Cortex of kidney (tissue), 1 donor: ENCODE measurements at places on chromosomes 13 and 19.

DNA sequence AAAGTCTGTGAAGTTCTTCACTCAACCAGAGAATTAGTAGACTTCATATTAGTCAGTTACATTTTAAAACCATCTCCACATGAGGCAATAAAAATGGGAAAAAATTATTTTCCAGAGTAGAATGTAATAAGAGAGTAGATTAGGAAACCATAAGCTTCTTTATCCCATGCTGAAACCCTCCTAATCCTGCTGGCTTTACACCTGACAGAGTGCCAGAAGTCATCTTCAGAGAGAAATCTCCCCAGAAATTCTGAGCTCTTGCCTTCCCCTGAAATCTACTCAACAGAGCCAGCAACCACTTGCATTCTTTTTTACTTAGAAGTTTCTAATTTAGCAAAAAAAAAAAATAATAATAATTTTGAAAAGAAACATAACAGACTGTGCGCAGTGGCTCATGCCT is 279.9 kb downstream of the NHLRC3 start:
- no peak for DNase-seq

GRCh38 chr19:46451352-46451751 is 20.0 kb downstream of the PNMA8A start:
- no peak for DNase-seq

DNA sequence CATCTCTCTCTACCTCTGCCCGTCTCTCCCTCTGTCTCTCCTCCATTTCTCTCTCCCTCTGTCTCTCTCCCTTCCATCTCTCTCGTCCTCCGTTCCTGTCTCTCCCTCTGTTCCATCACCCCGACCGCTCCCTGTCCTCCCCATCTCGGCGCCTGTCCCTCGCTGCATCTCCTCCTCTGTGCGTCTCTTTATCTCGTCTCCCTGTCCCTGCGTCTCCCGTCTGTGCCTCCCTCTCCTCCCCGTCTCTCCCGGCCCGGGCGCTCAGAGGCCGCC is 4.6 kb downstream of the GRIN2D start:
- no peak for DNase-seq

GRCh38 chr19:10769533-10770491 is 51.9 kb downstream of the DNM2 start:
- DNase-seq = no peak

DNA sequence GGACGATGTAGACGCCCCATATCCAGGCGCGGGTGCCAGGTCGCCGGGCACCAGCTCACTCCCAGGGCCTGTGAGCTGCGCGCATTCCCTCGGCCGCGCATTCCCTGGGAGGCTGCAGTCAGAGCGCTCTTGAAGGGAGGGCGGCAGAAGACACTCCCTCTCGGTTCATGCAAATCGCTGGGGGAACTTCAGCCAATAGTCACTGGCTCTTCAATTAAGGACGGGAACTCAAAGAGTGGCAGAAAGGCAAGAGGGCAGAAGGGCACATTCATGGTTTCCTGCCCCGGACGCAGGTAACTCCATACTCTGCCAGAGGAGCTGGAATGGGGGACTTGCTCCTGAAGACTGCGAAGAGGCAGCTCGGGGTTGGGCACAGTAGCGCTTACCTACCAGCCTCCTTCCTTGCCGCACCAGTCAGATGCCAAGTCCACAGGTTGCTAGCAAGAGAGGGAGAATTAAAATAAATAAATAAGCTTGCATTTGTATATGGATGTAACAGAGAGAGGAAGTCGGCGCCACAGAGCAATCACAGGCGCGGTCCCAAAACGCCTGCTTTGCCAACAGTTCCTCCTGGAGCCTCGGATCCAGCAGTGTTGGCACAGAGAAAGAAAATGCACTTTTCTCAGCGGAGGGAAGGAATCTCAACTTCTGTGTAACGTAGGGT is 459 bp downstream of the PCDH20 start:
- no peak for DNase-seq

DNA sequence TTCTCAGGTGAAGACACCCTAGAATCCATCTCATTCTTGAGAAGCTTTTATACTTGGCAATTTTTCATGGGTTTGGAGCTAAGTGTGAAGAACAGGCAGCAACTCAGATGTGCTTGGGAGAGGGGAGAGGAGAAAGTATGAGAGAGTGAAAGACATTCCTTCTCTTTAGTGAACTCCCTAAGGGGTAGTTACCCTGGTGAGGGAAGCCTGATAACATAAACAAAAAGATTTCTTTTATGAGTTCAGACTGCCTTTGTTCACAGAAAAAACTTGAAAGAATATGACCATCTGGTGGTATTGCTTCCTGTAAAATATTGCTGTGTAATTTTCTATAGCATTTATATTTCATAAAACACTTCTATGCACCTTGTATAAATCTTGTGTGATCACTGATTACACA is at the start of gene STOML3:
TSS of gene STOML3 (minus strand) at position 139 of the 400 bp plus-strand sequence. CDS start at position 29, 110 bp downstream.
- no peak for DNase-seq

GRCh38 chr13:111058796-111059506 is 56.2 kb upstream of the ARHGEF7 start:
- DNase-seq = no peak

DNA sequence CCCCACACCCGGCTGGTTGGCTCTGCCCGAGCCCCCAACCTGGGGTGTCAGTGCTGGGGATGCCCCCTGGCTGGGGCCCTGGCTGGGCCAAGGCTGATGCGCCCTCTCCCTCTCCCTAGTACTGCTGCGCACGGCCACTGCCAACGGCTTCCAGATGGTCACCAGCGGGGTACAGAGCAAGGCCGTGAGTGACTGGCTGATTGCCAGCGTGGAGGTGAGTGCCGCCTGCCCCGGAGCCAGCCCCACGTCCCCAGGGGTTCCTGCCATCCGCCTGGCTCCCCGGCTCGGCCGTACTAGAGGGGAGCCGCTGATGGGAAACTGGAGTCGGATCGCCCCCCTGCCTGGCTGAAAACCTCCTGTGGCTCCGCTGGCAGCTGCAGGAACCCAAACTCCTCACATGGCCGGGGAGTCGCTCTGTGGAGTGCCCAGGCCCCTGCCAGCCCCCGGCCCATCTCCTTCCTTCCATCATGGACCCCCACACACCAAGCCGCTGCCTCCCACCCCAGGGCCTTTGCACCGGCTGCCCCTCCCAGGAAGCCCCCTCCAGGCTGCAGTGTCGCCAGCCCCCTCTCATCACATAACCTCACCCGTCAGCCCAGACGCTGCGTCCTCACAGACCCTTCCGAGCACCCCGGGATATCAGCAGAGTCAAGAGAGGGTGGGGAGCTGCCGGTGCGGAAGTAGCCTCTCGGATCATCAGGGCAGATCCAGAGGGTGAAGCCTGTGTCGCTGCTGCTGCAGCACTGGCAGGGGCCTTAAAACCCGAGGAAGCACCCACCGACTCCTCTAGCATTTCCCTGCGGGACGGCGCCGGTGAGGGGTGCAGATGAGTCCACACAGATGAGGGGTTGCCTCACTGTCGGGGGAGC is 10.6 kb downstream of the NCLN start:
- DNase-seq = no peak

DNA sequence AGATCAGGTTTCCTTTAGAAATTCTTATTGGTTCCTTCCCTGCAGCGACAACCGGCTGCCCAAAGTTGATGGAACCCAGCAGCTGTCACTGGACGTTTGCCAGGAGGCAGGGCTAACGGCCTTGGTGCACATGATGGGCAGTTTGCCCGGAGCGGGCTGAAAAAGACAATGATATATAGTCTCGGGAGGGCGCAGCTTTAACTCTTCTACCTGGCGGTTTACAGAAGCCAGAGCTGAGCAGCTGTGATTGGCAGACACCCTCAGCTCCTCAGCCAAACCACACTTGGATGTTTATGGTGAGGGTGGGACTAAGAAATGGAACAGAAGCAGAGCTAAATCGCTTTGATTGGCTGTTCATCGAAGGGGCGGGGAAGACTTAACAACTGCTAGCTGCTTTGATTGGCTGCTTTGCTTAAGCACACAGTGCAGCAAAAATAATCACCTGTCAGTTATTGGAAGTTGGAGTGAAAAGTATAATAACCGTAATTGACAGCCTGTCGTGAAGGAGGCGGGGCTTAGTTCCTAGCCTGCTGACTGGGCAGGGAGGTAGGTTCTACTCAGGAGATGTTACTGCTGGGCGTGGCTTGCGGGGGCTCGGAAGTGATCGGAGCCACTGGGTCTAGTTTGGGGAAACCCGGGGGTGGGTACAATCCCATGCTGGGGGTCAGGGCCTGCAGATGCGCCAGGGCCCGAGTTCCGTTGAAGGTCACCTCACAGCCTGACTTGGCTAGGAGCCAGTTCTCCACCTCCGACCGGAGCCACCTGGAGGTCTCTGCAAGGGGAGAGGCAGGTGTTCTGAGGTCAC is 7.5 kb downstream of the EMP3 start:
- no peak for DNase-seq

GRCh38 chr19:6767081-6767356 is 216 bp downstream of the SH2D3A start:
- DNase-seq = no peak

DNA sequence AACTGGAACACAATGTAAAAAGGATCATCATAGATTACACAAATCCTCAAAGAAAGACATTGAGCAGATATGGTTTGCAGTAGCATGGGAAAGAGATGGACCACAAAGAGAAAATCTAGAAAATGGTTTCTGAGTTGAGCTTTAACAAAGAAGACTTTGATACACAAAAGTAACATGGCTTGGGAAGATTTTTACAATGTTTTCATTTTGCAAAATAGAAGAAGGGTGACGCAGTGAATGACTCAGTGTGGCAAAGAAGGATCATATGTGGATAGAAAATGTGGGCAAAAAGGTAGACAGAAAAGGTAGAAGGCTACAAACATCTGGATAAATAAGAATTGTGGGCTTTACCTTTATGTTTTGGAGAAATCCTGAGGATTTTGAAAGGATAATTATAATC is 1220.5 kb downstream of the PCDH17 start:
- no peak for DNase-seq

DNA sequence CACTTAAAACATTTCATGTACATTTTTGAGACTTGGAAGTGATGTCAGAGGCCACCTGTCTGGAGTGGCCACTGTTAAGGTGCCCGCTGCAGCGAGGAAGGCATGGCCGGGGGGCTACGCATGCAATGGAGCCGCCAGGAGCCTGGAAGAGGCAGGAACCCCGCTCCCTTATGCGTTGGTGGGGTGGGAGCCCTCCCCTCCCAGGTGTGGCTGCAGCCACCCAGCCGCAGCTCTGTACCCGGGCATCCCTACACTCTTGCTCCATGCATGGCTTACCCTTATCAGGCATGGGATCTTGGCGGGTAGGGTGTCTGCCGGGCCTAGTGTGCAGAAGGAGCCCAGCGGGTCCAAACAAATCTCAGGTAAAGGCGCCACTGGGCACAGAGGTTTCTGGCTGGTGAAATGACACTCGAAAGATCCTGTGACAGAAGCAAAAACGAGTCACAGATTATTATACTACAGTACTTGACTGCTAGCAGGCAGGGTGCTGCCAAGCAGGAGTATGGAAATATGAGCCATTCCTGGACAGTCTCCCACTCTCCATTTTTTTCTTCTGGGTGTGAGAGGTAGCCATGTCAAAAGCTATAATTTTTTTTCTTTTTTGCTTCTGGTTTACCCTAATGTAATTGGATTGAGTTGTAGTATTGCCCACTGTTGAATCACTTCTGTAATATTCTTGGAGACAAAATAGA is 1606.3 kb upstream of the MIR17HG start:
- no peak for DNase-seq

DNA sequence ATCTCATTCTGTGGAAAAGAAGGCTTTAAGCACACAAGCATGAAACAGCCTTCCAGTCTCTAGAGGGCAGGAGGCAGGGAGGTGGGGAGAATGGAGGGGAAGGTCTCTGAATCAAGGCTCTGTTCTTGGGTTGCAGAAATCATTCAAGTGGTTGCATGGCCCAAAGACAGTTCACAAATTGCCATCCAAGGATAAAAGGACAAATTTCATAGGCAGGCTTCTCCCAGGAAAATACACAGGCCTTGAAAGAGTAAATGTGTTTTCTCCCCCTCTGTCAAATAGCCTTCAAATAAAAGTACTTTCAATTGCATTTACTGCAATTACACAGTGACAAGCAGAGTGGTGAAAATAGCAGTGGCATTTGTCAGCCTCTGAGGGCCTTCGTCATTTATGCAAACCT is 450.8 kb downstream of the DCT start:
- no peak for DNase-seq

DNA sequence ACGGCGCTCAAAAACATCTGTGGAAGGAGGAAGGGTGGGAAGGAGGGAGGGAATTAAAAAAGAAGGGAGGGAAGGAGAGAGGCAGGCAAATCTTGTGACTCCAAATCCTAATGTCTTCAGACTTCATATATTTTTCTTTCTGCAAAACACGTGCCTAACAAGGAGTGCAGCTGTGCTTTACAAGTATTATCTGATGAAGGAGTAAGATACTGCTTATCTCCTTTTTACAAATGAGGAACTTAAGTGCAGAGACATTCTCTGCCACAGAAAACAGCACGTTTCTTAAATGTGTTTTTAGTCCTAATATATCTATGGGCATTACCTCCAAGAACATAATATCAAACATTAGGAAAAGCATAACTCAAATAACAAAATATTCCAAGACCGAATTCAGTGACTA is 6.5 kb downstream of the FLT3 start:
- no peak for DNase-seq

DNA sequence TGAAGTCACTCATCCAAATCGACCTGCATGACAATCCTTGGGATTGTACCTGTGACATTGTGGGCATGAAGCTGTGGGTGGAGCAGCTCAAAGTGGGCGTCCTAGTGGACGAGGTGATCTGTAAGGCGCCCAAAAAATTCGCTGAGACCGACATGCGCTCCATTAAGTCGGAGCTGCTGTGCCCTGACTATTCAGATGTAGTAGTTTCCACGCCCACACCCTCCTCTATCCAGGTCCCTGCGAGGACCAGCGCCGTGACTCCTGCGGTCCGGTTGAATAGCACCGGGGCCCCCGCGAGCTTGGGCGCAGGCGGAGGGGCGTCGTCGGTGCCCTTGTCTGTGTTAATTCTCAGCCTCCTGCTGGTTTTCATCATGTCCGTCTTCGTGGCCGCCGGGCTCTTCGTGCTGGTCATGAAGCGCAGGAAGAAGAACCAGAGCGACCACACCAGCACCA is 5.9 kb downstream of the SLITRK5 start:
- no peak for DNase-seq

GRCh38 chr13:66577358-66577757 is 652.8 kb downstream of the PCDH9 start:
- no peak for DNase-seq

- no peak for DNase-seq
Measured at GRCh38 chr13:27383104-27383921, 41.1 kb upstream of the GTF3A start.

GRCh38 chr13:28137596-28137995 is 749 bp upstream of the PAN3 start:
- DNase-seq = no peak

GRCh38 chr13:68996668-68997025 is 1111.0 kb upstream of the ATXN8OS start:
- no peak for DNase-seq

DNA sequence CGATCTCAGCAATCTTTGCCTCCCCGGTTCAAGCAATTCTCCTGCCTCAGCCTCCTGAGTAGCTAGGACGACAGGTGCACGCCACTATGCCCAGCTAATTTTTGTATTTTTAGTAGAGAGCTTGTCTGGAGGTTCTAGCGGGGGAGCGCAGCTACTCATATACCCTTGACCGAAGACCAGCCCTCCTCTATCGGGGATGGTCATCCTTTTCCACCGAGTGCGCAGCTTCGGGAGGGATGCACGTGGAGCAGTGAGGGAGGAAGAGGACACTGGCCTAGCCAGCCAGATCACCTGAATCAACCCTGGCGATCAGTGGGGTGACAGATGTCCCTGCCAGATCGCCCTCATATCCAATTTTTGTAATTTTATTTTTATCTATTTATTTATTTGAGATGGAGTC is 6.8 kb downstream of the SLC7A9 start:
- DNase-seq = no peak
